HS-5 (cell line): ENCODE measurements at places on chromosomes 4 and X.

GRCh38 chr4:176377780-176378179 lies 58.0 kb downstream of the SPCS3 start:
- DNase-seq = no peak

- no peak for DNase-seq
Observed at GRCh38 chrX:47129899-47130358, 14.6 kb downstream of the NDUFB11 start.

DNA sequence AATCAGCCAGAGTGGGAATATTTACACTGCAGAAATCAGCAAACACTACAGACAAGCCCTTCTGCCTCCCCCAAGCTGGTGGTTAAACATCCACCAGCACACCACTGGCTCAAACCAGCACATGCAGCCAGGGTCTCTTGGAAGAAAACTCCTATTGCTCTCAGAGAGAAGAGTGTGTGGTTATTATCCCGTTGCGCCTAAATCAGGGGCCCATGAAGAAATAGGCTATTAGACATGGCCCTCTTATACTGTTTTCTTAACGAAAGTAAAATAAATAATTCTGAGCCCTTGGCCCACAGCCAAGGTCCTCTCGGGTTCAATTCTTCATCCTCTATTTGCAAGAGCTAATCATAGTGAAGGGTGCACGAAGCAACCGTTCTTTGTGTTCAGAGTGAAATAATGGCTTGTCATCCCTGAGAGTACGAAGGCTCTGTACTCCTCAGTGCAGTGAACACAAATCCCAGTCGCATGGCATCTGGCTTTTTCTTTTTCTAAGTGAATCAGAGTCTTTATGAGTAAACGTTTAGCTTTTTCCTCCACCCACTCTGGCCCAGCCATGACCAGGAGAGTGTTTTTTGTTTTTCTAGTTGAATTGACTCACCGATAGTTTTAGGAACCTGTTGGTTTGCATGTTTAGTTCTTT lies 33.4 kb upstream of the RBM47 start:
- DNase-seq = peak; percentile 40

DNA sequence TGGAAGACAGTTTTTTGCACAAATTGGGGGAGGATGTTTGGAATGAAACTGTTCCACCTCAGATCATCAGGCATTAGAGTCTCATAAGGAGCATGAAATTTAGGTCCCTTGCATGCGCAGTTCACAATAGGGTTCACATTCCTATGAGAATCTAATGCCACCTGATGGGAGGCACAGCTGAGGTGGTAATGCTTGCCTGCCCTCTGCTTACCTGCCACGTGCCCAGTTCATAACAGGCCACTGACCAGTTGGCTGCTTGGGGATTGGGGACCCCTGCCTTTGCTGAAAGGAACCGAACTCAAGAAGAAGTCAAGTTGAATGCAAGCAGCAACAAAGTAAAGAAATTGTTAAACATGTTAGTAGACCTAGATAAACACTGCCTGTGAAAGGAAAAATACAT lies 4.6 kb upstream of the HSPA4L start:
- no peak for DNase-seq

GRCh38 chrX:13081395-13082205 lies 37.2 kb upstream of the FAM9C start:
- no peak for DNase-seq
